ENCODE measurements at places on chromosomes 4 and X.

DNA sequence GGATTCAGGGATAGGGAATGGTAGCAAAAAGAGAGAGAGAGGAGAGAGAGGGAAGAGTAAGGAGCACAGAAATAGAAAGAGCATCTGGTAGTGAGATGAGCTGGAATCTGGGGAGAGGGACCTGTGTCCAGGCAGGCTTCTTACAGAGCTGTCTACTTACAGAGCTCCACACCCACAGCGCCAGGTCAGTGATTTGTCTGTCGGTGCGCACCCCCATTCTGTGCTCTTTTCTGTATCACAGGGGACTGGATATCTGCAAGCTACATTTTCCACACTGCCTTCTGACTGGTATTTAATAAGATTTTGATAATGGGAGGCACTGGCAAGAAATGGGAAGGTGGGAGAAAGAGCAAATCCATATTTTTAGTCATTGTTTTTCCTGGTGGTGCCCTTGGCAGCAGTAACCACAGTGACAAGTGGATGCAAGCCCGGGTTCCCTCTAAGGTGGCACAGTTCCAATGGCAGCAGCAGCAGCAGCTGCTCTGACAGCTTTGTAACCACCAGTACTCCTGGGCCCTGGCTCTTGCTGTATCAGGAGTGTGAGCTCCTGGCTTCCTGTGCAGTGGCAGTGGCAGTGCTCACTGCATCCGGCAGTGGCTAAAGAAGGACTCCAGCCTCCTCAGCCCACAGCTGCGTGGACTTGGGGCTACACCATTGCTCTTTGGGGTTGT lies 300.5 kb downstream of the TRIML1 start:
- no peak for DNase-seq

DNA sequence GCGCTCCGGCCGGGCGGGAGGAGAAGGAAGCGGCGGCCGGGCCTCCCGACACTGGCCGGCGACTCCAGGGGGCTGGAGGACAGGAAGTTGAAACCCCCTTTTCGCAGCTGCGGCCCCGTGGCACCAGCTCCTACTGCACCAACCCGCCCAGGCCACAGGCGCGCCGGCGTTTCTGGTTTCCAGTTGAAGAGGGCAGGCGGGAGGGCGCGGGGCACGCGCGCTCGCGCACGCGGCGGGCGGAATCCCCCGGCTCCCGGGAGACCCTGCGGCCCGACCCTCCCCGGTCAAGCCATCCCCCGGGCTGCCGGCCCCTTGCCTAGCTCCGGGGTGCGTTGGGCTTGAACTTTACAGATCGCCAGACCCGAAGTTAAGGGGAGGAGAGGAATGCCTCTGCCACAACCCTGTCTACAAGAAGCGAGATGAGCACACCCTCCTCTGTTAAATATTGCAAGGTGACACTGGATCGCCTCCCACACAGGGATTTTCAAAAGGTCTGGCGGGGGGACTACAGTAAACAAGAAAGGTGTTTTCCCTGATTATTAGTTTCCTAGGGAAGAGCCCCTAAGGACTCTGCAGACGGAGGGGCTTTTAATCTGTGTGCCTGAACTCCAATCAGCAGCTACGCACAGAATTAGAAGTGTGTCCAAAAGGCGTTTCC lies 1.4 kb downstream of the ELOVL6 start:
- DNase-seq = peak; percentile 23

- no peak for DNase-seq
These were observed 714.2 kb upstream of the PCDH7 start for GRCh38 chr4:30005995-30006394.

- no peak for DNase-seq
These were observed 94.9 kb downstream of the ATP8A1 start for GRCh38 chr4:42562016-42562415.

GRCh38 chrX:24260842-24261550 lies 52.9 kb downstream of the SUPT20HL2 start:
- DNase-seq = no peak

- DNase-seq = no peak
These were observed 16.6 kb upstream of the KDM5C start for GRCh38 chrX:53241558-53241957.

DNA sequence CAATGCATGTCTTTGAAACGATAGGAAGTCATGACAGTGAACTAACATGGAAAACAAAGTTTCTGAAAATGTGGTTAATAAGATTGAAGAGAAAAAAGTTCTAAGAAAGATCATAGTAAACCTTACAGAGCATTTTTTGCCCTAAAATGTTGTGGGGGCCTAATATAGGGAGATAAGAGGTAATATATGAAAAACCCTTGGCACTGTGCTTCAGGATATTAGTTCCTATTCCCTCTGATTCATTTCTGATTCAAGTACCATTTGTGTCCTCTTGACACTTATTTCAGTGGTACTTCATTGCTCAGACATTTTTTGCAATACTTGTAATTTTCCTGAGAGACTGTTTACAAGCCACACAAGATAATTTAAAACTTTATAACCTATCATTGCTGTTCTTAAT lies 35.1 kb downstream of the PAQR3 start:
- no peak for DNase-seq

DNA sequence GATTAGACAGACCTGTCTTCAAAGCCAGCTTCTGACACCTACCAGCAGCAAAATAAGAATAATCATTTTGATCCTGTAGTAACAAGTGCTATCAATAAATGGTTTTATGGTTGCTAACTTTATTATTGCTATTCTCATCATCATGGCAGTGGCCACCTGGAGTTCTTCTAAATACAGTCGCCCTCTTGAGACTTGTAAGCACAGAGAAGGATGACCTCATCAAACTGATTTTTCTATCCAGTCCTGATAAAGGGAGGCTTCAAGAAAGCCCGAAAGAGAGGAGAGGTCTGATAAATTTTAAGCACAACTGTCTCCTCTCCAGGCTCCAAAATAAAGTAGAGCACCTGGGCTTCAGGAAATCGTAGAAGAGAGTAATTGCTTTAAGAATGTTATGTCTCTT lies 286.4 kb downstream of the USP46 start:
- no peak for DNase-seq

GRCh38 chrX:44875185-44875489 lies 2.1 kb downstream of the KDM6A start:
- DNase-seq = no peak

DNA sequence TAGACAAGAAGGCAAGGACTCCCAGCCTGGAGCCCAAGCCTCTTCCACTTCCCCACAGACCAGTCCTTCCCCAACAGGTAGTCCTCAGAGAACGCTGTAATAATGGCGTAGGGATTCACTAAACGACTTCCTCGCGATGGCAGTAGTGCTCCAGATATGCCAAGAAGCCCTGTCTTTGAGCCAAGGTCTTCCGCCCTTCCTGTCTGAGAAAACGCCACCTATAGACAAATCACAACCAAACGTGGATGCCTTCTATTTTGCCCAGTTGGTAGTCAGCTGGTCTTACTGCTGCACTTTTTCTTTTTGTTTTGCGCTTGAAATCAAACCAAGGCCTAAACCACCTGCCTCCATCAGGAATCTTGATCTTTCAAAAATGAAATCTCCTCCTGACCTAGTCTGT lies 203.3 kb downstream of the OR13H1 start:
- DNase-seq = no peak

DNA sequence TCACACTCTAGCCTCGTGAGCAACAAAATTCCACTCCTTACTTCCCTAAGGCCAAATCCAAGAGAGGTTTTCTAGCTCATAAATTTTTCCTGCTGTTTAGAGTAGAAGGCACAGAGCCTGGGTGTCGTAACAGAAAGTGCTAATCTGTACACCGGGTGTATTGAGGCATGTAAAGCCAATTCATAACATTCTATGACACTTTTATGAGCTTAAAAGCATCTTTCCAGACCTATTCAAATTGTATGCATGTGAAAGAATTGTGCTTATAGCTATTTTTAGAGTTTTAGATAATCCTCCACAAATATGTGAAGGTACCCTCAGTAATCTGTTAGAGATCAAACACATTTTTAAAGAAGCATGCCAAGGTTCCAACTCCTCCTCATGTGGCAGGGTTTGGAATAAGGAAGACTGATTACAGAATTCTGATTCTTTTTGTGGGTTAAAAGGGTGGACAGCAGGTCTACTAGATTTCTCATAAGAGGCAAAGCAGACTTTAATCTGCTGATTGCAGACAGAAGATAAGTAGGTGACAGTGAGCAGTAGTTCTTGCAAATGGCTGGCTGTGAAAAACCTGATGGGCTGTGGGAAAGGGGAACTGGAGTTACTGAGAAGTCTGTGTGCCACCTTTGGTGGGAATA lies 25.5 kb upstream of the LRCH2 start:
- DNase-seq = no peak

- DNase-seq = no peak
These were observed 439.4 kb upstream of the CPEB2 start for GRCh38 chr4:14562901-14563300.

DNA sequence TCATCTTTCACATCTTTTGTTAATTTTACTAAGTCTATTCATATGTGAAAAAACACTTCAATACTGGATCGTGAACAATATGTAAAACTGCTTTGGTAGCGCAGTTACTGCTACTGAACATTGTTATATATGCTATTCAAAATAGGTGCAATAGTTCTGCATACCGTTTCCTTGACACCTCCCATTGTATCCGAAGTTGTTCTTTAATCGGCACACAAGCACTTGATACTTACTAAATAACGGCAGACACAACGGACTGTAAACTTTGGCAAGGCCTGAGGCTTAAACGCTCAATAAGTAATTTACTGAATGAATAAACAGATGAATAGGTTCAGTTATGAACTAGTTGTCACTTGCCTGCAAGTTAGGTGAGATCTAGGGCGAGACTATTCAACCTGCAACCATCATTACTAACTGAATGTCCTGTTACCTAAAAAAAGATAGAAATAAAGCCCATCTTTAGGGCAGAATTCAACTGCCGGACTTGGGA lies 620 bp downstream of the ANAPC10 start:
- DNase-seq = no peak

- DNase-seq = no peak
These were observed 33.0 kb upstream of the RAB9B start for GRCh38 chrX:103864886-103865534.

DNA sequence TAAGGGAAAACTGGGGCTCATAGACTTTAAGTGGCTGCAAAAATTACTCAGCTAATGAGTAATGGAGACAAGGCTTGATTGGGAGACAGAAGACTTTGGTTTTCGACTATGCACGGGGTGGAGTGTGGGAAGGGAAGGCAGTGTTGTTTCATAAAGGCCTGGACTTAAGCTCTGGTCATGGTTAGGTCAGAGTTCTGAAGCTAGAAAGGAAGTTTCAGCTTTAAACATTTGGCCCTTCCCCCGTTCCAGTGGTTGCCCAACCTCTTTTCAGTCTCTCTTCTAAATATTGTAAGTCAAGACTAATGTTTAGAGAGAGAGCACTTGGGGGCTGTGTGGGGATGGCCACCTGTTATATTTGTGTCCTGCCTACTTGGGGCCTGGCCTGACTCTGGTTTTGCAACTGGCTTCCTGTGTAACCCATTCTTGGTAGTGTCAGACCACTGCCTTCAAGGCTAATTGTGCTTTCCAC lies 21.0 kb downstream of the MSN start:
- DNase-seq = no peak

DNA sequence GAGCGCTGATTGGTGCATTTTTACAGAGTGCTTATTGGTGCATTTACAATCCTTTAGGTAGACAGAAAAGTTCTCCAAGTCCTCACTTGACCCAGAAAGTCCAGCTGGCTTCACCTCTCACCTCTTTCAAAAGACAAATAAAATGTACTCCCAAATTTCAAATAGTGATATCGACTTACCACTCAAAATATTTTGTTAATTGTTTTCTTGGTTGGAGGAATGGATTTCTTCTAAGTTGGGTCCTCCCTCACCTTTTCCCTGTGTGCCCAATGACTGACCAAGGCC lies 338.4 kb upstream of the KLF3 start:
- no peak for DNase-seq

GRCh38 chr4:27702730-27703431 lies 842.2 kb downstream of the STIM2 start:
- DNase-seq = no peak

- DNase-seq = no peak
These were observed 134.0 kb downstream of the COL4A6 start for GRCh38 chrX:108304210-108304609.

GRCh38 chr4:184801781-184802696 lies 23.7 kb downstream of the ACSL1 start:
- DNase-seq = no peak

- DNase-seq = no peak
These were observed 3.8 kb downstream of the HS3ST1 start for GRCh38 chr4:11424856-11425255.

- no peak for DNase-seq
These were observed 281.6 kb downstream of the SLC7A11 start for GRCh38 chr4:137960371-137961050.

GRCh38 chr4:185683222-185683621 lies 128.8 kb downstream of the SORBS2 start:
- no peak for DNase-seq

DNA sequence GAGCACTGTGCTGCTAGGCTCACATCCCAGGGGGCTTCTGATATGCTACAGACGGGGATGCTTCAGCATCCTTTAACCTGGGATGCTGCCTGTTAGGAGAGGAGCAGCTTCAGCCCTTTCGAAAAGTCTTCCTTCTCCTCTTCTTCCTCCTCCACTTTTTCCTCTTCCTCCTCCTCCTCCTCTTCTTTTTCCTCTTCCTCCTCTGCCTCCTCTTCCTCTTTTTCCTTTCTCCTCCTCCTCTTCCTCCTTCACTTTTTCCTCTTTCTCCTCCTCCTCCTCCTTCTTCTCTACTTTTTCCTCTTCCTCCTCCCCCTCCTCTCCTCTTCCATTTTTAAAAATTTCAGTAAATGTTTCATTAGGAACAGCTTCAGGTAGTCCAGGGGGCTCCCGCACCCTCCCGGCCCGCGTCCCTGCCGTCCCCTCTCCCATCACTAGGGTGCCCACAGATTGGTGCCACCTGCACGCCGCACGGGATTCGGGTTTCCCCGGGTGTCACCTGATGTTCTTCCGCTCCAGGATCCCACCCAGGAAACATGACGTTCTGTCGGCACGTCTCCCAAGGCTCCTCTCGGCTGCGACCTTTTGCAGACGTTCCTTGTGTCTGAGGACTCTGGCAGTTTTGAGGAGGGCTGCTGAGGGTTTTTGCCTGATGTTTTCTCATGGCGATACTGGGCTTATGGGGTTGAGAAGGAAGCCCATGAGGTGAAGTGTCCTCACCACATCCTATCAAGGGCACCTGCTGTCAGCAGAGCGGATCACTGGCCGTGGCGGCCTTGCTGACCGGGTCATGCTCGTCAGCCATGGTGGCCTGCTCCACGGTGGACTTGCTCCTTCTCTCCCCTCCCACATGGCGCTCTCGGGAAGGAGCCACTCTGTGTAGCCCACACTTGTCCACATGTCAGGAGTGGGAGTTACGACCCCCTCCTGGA lies 83.4 kb upstream of the AFAP1 start:
- DNase-seq = no peak
